Activated CD4-positive, alpha-beta T cell treated with anti-CD3 and anti-CD28 coated beads for 4 hours (primary cell): ENCODE measurements at places on chromosomes 7 and 10.
A peak's percentile ranks its signal among the peaks of the same experiment; 100 is the strongest.

GRCh38 chr10:114682532-114682931, 24.5 kb upstream of the ABLIM1 start:
- no peak for DNase-seq

GRCh38 chr10:102616066-102616770, 28.1 kb upstream of the TRIM8 start:
- no peak for DNase-seq

DNA sequence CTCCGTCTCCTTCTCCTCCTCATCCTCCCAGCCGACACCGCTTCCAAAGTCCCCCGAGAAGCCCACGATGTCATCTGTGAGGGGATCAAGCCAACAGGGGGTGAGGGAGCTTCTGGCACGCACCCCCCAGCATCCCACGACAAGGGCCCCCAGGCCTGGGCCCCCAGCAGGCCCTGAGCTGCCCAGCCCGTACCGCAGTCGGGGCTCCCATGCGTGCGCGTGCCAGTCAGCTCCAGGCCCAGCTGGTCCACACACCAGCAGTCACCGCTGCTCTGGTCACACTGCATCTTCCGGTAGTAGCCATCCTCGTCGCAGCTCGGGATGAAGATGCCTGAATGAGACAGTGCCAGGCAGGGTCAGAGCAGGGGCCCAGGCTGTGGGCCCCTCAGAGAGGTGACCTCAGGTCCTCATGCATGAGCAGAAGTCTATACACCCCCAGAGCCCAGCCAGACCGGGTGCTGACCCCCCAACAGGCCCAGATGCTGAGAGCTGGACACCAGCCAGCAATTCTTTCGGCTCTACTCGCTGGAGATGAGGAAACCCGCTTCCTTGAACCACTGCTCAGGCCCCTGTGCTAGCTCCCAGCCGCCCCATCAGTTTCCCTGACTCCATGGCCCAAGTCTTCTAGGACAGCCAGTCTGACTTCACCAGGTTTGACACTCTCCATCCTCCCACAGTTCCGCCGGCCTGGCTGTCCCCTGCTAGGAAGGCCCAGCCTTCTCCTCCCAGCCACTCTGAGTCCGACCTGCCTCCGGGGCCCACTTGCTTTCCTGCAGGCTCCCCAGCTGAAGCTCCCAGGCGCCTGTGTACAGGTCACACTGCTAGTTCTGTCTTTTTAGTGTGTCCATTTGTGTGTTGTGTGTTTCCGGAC, 25.3 kb downstream of the SPOCK2 start:
- no peak for DNase-seq

GRCh38 chr10:21534604-21535493, 817 bp downstream of the MLLT10 start:
- DNase-seq = peak; percentile 43

DNA sequence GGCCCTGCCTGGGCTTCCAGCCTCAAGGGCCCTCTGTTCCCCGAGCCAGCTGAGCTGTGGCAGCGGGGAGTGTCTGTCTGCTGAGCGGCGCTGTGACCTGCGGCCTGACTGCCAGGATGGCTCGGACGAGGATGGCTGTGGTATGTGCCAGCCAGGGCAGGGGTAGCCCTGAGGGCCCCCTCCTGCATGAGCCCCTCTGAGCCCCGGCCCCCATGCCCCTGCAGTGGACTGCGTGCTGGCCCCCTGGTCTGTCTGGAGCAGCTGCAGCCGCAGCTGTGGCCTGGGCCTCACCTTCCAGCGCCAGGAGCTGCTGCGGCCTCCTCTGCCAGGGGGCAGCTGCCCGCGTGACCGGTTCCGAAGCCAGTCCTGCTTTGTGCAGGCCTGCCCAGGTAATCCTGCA, 28.4 kb upstream of the ZNF467 start:
- DNase-seq = no peak
